Activated B cell treated with CpG ODN at 0.5 μM for 24 hours (primary cell): ENCODE measurements at places on chromosomes 6 and 20.

DNA sequence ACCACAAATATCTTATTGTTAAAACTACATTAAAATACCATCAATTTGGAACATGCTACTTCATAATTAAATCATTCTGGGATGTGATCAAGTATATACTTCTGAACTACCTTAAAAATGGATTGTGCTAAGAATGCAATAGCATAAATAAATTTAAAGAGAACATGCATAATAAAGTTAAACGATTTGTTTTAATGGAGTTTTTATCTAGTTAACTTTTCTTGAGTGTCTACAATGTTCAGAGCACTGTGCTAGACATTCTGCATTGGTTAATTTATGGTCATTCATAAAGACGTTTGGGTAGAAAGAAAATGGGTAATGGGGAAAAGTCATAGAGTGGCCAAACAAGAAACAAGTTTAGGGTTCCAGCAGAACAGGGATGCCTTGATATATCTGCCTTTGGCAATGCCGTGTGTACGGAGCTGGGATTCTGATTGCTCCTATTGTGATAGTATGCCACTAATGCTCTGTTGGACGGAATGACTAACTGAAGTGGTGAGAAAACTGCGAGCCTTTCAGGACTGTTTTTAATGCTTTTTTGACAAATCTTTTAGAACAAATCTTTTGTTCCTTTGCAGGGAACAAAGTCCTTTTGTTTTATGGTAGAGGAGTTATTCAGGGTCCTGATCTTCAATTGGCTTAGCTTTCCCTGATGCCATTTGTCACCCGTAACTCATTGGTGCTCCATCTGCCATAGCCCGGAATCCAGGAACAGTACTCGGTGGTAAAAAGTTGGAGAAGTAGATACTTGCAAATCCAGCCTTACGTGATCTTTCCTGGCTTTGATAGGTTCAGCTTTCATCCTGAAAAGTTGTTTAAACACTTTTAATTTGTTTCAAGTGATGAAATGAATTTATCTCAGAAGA is 162.6 kb downstream of the BCKDHB start:
- H3K4me1 ChIP-seq, result no peaks in the 10 kb centered on the region
- H3K36me3 ChIP-seq, result peaks cover 5% of the 10 kb centered on the region
- no peak for DNase-seq

DNA sequence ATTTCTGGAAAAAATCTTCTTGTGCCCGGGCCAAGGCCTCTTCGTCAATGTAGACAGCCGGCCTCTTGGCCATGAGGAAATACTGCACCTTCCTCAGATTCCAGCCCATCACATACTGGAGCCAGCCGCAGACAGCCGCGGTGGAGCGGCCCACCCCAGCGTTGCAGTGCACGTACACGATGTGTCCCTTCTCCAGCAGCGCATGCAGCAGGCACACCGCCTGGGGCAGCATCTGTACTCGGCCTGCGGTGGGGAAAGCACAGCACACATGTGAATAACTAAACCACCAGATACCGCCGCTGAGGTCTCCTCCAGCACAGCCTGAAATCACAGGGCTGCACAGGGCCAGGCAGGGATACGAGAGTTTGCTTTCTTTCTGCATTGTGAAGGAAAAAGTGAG is 107.9 kb downstream of the EPM2A start:
- H3K36me3 ChIP-seq, result peaks cover 42% of the 10 kb centered on the region
- H3K27ac ChIP-seq, result no peak overlapping the region
- H3K4me3 ChIP-seq, result no peak overlapping the region
- H3K27me3 ChIP-seq, result no peaks in the 10 kb centered on the region
- no peaks in the 10 kb centered on the region for H3K4me1 ChIP-seq
- DNase-seq, result no peak

DNA sequence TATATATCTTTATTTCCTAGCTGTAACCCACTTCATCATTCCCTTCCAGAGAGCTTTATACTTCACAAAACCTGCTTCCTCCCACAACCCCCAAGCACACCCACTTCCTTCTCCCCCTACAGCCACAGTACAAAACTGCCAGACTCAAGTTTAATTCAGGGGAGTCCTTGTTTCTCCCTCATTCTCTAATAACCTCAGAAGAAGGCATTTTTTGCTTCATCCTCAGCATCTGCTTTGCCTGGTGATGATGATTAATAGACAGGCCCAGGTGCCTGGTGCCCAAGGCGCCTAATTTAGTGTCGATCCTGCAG is 414.3 kb downstream of the KIF16B start:
- peaks cover 64% of the 10 kb centered on the region for H3K4me1 ChIP-seq
- DNase-seq, result no peak
- H3K36me3 ChIP-seq, result peaks cover 7% of the 10 kb centered on the region
- peak overlapping the region; percentile 81 for H3K4me3 ChIP-seq

- H3K36me3 ChIP-seq, result peaks cover 4% of the 10 kb centered on the region
- DNase-seq, result no peak
- no peak overlapping the region for H3K27ac ChIP-seq
- peaks cover 60% of the 10 kb centered on the region for H3K4me1 ChIP-seq
These were observed 166.0 kb downstream of the ARID1B start for GRCh38 chr6:156943166-156943565.

DNA sequence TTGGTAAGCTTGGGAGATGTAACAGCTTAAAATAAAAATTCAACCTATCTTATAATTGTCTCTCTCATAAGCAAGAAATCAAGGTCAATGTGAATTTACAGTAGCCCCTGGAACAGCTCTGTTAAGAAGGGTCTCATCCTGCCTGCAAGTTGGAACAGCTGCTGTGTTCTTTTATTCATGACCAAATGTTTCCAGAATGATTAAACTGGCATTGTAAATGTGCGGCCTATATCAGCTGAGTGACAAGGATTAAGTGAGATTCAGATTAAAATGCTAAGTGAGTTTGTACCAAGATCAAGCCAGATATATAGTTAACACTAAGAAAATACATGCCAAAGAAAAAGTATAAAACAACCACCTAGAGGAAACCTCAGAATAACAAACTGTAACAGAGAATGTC is 45.3 kb upstream of the NRSN1 start:
- no peak for DNase-seq
- H3K4me1 ChIP-seq, result no peaks in the 10 kb centered on the region
- H3K27me3 ChIP-seq, result peaks cover 3% of the 10 kb centered on the region

GRCh38 chr6:92110403-92110802 is 1309.0 kb downstream of the EPHA7 start:
- H3K4me1 ChIP-seq, result no peaks in the 10 kb centered on the region
- no peak overlapping the region for H3K27ac ChIP-seq
- H3K27me3 ChIP-seq, result no peaks in the 10 kb centered on the region
- H3K4me3 ChIP-seq, result no peak overlapping the region
- DNase-seq, result no peak

- no peak overlapping the region for H3K27ac ChIP-seq
- no peaks in the 10 kb centered on the region for H3K4me1 ChIP-seq
- no peaks in the 10 kb centered on the region for H3K27me3 ChIP-seq
- peaks cover 2% of the 10 kb centered on the region for H3K36me3 ChIP-seq
- no peak overlapping the region for H3K4me3 ChIP-seq
- DNase-seq, result no peak
These were observed 219.3 kb downstream of the BCKDHB start for GRCh38 chr6:80325742-80326141.

- no peak overlapping the region for H3K27ac ChIP-seq
- H3K27me3 ChIP-seq, result peaks cover 16% of the 10 kb centered on the region
- H3K4me3 ChIP-seq, result no peak overlapping the region
- H3K4me1 ChIP-seq, result peaks cover 32% of the 10 kb centered on the region
These were observed 77.4 kb upstream of the F13A1 start for GRCh38 chr6:6397842-6398241.

DNA sequence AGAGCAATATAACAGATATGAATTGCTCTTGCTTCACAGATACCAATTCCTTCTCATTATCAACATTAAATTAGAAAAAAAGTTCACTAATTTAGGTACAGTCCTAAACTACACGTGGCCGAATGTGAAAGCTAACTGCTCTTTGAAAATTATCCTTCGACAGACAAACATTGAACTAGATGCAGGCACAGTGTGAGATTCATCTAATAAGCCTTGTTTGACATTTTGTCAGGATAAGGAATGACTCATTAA is 1.1 kb downstream of the FAM184A start:
- H3K27me3 ChIP-seq, result peaks cover 16% of the 10 kb centered on the region
- H3K4me1 ChIP-seq, result peaks cover 17% of the 10 kb centered on the region
- H3K27ac ChIP-seq, result no peak overlapping the region
- peaks cover 3% of the 10 kb centered on the region for H3K36me3 ChIP-seq

DNA sequence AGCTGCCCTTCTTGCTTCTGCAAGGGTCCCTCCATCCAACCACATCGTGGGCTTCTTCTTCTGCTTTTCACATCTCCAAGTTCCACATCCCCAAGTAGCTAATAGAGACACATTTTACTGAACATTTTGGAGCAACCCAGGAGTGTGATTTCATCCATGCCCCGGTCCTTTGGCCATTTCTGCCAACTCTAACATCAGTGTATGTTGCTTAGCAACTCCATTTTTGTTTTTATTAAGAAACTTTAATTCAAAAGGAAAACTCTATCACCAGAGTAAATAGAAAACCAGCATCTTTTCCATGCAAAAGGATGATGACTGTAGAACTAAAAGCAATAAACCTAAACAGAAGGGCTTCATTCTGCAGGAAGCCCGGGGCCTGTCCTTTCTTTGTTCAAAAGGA is 32.7 kb upstream of the SULF2 start:
- no peak overlapping the region for H3K27ac ChIP-seq
- H3K36me3 ChIP-seq, result no peaks in the 10 kb centered on the region
- peaks cover 32% of the 10 kb centered on the region for H3K27me3 ChIP-seq
- DNase-seq, result no peak

- H3K27me3 ChIP-seq, result no peaks in the 10 kb centered on the region
- no peak for DNase-seq
- peaks cover 30% of the 10 kb centered on the region for H3K4me1 ChIP-seq
- H3K27ac ChIP-seq, result peak overlapping the region; percentile 89
- no peaks in the 10 kb centered on the region for H3K36me3 ChIP-seq
These were observed 20.2 kb upstream of the RREB1 start for GRCh38 chr6:7087491-7087979.

GRCh38 chr6:130132286-130132701 is 90.5 kb downstream of the SAMD3 start:
- H3K4me3 ChIP-seq, result peak overlapping the region; percentile 70
- peaks cover 63% of the 10 kb centered on the region for H3K36me3 ChIP-seq
- H3K4me1 ChIP-seq, result peaks cover 50% of the 10 kb centered on the region
- no peak for DNase-seq
- peak overlapping the region; percentile 96 for H3K27ac ChIP-seq

DNA sequence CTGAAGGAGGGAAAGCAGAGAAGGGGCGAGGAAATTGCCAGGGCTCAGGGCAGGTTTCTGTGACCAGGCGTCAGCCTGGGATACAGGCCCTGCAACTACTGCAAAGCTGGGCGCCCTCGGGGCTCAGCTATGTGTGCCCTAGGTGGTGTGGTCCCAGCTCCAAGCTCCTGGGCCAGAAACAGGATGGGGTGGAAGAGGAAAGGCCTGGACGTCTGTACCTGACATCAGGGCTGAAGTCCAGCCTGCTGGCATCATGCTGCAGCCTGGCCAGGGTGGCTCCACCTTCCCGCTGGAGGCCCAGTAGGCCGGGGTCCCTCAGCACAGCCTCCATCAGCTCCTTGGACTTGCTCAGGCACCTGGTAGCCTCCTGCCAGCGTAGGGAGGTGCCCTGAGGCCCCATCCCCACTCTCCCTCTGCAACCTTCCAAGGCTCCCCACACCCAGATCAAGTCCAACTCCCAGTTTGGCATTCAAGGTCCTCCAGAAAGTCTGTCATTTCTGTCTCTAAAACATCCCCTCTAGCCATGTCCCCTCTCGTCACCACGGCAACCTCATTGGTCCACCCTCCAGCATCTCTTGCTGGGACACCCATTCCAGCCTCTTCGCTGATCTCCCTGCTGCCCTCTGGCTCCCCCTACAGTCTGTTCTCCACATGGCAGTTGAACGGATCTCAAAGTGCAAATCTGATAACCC is 38.2 kb downstream of the KIAA1755 start:
- H3K4me3 ChIP-seq, result no peak overlapping the region
- peaks cover 3% of the 10 kb centered on the region for H3K4me1 ChIP-seq
- H3K27me3 ChIP-seq, result peaks cover 4% of the 10 kb centered on the region
- DNase-seq, result peak; percentile 50
- H3K27ac ChIP-seq, result no peak overlapping the region

DNA sequence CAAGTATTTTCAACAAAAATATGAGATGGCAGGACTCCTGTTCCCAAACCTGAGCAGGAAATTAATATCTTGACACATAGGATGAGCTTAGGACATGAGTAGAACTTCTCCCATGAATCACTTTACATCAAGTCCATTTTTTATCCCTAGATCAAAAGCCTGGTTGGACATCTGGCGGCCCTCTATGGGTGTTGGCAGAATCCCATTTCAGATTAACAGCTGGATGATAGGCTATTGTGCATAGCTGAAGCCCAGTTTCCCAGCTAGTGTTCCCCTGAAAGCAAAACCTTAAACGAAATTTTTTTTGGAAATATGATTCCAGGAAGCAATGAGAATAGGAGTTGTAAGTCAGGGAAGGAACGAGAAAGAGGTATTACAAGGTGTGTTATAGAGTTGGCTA is 449.4 kb upstream of the CHD6 start:
- H3K36me3 ChIP-seq, result no peaks in the 10 kb centered on the region
- H3K27me3 ChIP-seq, result no peaks in the 10 kb centered on the region
- no peak for DNase-seq

DNA sequence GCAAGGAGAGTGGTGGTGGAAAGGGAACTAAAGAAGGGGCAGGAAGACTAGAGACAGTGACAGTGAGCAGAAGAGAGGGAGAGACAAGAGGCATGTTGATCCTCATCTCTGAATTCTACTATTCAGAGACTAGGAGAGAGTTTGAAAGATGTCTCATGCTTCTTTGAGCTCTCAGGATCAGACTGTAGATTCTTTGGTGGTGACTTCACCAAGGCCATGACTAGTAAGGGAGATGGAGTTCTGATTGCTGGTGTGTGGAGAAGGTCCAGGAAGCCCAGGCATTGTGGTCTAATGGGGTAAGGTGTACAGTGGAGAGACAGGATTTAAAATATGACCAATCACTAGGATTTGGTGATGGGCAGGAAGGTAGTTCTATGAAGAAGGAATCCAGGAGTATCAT is 713 bp downstream of the WFDC9 start:
- peaks cover 3% of the 10 kb centered on the region for H3K4me1 ChIP-seq
- no peak for DNase-seq
- peaks cover 21% of the 10 kb centered on the region for H3K27me3 ChIP-seq

DNA sequence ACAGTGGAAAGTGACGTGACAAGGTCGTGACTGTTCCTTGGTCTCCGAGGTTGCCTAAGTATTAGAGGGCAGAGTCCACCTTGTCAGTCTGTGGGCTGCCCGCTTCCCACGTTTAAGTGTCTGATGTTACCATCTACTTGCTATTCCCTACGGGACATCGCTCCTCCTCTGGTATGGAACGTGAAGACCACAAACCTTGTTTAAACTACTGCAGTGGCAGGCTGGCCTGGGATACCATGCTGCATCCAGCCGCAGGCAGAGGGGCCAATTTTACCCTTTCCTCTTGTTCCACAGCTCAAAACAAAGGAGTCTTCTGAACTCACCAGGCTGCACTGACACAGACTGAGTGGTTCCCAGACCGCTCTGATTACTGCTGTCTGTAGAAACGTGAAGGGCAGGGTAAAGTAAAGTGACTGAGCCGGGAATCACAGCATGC is 275.9 kb downstream of the FOXC1 start:
- DNase-seq, result no peak
- no peaks in the 10 kb centered on the region for H3K27me3 ChIP-seq
- H3K36me3 ChIP-seq, result peaks cover 3% of the 10 kb centered on the region
- no peak overlapping the region for H3K4me3 ChIP-seq
